ENCODE measurements at places on chromosomes 1 and 21. TPM values are rescaled to one million over a fixed set of nuclear protein-coding genes. Genes with fewer than 3 reads are reported as not detected.

DNA sequence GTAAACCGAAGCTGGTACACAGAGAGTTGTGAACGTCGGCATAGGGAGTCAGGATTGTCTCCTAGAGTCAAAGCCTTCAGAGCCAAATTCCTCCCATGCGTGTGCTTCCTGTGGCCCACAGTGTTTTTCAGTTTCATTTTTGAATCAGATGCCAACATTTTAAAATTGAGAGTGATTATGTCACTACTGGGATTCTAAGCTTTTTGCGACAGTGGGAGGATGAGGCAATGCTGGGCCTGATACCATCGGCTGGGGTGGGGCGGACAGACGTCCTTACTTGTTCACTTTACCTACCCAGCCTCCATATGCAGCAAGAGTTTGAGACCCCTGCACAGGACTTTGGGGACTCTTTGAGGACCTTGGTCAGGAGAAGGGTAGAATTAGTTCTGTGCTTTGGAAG lies 1.3 kb upstream of the KLHDC7A start:
- peak overlapping the region; percentile 85 for H3K27ac ChIP-seq
- no peaks in the 10 kb centered on the region for H3K36me3 ChIP-seq
- no peak for DNase-seq
- H3K4me1 ChIP-seq: peaks cover 37% of the 10 kb centered on the region

DNA sequence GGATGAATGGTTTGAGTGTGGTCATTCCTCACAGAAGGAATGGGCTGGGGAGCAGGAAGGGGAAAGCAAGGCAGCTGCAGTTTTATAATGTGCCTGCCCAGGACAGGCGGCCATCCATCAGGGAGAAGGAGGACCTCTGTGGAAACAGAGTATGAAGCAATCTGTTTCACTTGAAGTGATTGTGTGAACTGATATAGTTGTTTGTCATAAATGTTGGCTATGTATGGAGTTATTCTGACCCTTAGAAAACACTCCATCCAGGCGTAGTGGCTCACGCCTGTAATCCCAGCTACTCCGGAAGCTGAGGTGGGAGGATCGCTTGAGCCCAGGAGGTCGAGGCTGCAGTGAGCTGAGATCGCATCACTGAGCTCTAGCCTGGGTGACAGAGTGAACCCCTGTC lies 46.5 kb downstream of the NENF start:
- H3K4me1 ChIP-seq: peaks cover 8% of the 10 kb centered on the region
- H3K27me3 ChIP-seq: peaks cover 9% of the 10 kb centered on the region
- no peak for DNase-seq
- H3K4me3 ChIP-seq: no peak overlapping the region

DNA sequence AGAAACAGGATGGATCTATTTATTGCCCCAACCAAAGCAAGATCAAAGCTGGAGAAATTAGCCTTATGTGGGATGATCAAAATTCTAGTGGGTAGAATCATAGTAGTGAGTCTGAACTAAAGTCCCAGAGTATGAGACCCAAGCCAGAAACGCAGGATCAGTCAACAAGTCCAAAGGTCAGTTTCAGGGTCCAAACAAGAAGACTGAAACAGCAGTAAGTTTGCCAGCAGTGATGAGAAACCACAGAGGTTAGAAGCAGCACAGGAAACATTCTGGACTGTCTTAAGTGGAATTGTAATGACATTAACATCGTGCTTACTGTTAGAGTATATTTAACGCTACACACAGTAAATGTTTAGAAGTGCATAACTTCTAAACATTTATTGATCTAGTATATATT lies 251.0 kb downstream of the LRRIQ3 start:
- H3K4me3 ChIP-seq: no peak overlapping the region
- H3K27ac ChIP-seq: no peak overlapping the region
- H3K27me3 ChIP-seq: no peaks in the 10 kb centered on the region
- no peak for DNase-seq
- no peaks in the 10 kb centered on the region for H3K4me1 ChIP-seq
- H3K36me3 ChIP-seq: no peaks in the 10 kb centered on the region

The SELE gene
- 0.87 TPM for total RNA-seq

The DAB1 gene
- 1.3 TPM for total RNA-seq

DNA sequence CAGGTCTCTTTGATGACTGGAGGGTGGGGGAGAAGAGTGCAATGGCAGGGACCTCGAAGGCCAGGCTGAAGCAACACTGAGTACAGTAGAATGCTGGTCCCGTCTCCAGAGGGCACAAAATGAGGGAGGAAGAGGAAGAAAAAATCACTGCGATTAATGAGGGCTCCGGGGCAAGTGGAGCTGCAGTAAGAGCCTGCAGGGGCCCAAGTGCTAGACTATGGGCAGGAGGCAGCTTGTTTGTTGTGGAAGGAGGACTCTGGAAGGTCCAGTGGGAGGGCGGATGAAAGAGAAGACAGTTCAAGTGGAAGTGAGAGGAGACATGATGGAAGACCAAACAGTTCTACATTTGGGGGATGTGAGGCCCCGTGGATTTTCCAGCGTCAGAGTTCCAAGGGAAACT lies 17.4 kb downstream of the TMCC2 start:
- DNase-seq: no peak
- H3K27ac ChIP-seq: no peak overlapping the region
- H3K4me3 ChIP-seq: no peak overlapping the region

DNA sequence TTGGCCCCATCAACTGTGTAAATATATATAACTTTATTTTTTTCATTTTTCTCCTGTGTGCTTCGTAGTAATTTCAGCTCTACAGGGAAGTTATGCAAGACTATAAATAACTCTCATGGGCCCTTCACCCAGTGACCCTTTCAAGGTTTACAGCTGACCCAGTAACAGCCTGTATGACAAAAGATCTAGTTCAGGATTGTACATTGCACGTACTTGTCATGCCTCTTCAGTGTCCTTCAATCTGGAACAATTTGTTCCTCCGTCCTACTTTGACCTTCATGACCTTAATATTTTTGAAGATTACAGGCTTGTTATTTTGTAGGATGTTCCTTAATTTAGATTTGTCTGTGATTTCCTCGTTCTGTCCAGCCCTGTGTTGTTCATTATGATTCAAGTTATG lies 40.5 kb downstream of the BRINP2 start:
- no peaks in the 10 kb centered on the region for H3K36me3 ChIP-seq
- H3K27ac ChIP-seq: no peak overlapping the region
- peaks cover 15% of the 10 kb centered on the region for H3K4me1 ChIP-seq
- DNase-seq: no peak
- no peak overlapping the region for H3K4me3 ChIP-seq

DNA sequence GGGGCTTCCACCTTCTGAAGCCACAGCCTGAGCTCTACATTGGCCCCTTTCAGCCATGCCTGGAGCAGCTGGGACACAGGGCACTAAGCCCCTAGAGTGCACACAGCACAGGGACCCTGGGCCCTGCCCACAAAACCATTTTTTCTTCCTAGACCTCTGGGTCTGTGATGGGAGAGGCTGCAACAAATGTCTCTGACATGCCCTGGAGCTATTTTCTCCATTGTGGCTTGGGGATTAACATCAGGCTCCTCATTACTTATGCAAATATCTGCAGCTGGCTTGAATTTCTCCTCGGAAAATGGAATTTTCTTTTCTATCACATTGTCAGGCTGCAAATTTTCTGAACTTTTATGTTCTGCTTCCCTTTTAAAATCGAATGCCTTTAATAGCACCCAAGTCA lies 795.7 kb downstream of the LTN1 start:
- H3K27me3 ChIP-seq: no peaks in the 10 kb centered on the region
- no peak for DNase-seq
- H3K27ac ChIP-seq: no peak overlapping the region
- no peaks in the 10 kb centered on the region for H3K4me1 ChIP-seq
- H3K4me3 ChIP-seq: no peak overlapping the region

GRCh38 chr21:45595574-45596295 lies 47.8 kb upstream of the PCBP3 start:
- H3K27ac ChIP-seq: no peak overlapping the region
- H3K4me1 ChIP-seq: peaks cover 3% of the 10 kb centered on the region
- no peak overlapping the region for H3K4me3 ChIP-seq
- peaks cover 36% of the 10 kb centered on the region for H3K27me3 ChIP-seq
- H3K36me3 ChIP-seq: no peaks in the 10 kb centered on the region

The GLIS1 gene
- 0.45 TPM for total RNA-seq

The THBS3 gene
- 11.0 TPM for total RNA-seq

GRCh38 chr21:17371450-17371849 lies 141.4 kb upstream of the CXADR start:
- no peak for DNase-seq
- H3K27ac ChIP-seq: no peak overlapping the region
- H3K27me3 ChIP-seq: no peaks in the 10 kb centered on the region
- no peaks in the 10 kb centered on the region for H3K4me1 ChIP-seq

DNA sequence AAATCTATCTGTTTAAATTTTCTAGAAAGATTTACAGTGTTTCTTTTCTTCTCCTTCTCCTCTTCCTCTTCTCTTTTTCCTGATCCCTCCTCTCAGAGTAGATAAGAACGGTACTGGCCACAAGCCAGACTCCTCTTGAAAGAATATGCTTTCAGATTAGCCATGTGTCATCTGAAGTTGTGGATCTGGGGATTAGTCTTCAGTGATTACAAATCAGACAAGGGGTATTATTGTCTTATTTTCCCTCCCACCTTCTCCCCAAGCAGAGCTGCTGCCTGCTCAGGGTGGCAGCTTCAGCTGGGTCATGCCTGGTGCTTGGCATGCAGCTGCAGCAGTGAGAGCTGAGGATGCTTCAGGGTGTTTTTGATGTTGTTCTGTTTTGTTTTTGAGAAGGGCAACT lies 42.7 kb downstream of the SGIP1 start:
- peak; percentile 23 for DNase-seq
- no peak overlapping the region for H3K4me3 ChIP-seq
- H3K27me3 ChIP-seq: no peaks in the 10 kb centered on the region
- H3K36me3 ChIP-seq: no peaks in the 10 kb centered on the region

DNA sequence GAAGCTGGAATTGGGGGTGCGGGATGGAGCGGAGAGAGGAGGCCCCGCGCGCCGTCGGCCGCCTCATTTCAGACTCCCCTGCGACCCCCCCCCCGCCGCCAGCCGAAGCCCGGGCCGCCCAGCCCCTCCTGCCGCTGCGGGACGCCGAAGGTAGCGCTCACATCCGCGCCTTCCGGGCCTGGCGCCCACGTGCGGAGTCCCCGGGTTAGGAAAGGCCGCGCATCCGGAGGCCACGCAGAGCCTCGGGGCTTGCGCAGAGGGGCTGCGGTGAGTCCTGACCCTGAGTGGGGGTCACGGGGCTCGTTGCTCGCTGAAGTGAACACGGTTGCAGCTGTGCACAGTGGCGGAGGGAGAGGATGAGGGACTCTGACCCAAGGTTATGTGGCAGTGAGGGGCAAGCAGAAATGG lies 552 bp upstream of the ZNF496 start:
- peaks cover 24% of the 10 kb centered on the region for H3K36me3 ChIP-seq
- H3K27me3 ChIP-seq: no peaks in the 10 kb centered on the region
- DNase-seq: peak; percentile 84
- peaks cover 20% of the 10 kb centered on the region for H3K4me1 ChIP-seq

The HFM1 gene
- total RNA-seq: 16.5 TPM

The HSPB7 gene
- 32.1 TPM for total RNA-seq

The COL8A2 gene
- 19.2 TPM for total RNA-seq

GRCh38 chr1:233393926-233394680 lies 66.6 kb downstream of the MAP3K21 start:
- H3K27ac ChIP-seq: no peak overlapping the region
- H3K36me3 ChIP-seq: no peaks in the 10 kb centered on the region
- no peaks in the 10 kb centered on the region for H3K27me3 ChIP-seq
- no peak overlapping the region for H3K4me3 ChIP-seq
- DNase-seq: no peak

The WDR64 gene
- not detected for total RNA-seq

The STUM gene
- total RNA-seq: under 0.01 TPM

DNA sequence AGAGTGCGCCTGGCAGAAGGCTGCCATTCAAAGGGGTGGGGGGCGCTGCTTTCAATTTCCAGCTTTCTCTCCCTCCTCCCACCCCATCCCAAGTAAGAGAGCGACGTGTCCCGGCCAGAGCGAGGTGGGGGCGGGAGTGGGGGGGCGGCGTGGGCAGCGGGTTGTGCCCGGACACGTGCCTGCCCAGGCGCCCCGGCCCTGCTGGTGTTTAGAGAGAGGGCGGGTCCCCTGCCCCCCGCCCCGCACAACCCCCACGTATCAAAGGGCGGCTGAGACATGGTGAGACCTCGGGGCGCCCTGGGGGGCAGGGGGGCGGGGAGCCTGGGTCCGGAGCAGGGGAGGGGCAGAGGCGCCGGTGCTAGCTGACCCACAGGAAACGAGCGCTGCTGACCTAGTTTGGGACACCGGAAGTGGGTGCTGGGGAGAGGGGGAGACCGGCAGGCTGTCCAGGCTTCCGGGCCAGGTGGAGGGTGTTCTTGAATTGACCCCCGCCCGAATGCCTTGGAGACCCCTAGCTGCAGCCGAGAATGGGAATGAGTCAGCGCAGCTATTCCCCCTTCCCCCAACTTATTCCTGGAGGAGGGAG lies 1.3 kb downstream of the ZBTB7B start:
- H3K4me1 ChIP-seq: peaks cover 70% of the 10 kb centered on the region
- peak overlapping the region; percentile 100 for H3K27ac ChIP-seq
- H3K27me3 ChIP-seq: no peaks in the 10 kb centered on the region
- peak; percentile 83 for DNase-seq
- H3K4me3 ChIP-seq: peak overlapping the region; percentile 78

- H3K36me3 ChIP-seq: no peaks in the 10 kb centered on the region
- no peaks in the 10 kb centered on the region for H3K27me3 ChIP-seq
- no peak overlapping the region for H3K27ac ChIP-seq
- DNase-seq: peak; percentile 44
- H3K4me3 ChIP-seq: no peak overlapping the region
These were observed 169.2 kb downstream of the ZNF281 start for GRCh38 chr1:200240656-200241055.

The ZNF683 gene
- total RNA-seq: not detected

DNA sequence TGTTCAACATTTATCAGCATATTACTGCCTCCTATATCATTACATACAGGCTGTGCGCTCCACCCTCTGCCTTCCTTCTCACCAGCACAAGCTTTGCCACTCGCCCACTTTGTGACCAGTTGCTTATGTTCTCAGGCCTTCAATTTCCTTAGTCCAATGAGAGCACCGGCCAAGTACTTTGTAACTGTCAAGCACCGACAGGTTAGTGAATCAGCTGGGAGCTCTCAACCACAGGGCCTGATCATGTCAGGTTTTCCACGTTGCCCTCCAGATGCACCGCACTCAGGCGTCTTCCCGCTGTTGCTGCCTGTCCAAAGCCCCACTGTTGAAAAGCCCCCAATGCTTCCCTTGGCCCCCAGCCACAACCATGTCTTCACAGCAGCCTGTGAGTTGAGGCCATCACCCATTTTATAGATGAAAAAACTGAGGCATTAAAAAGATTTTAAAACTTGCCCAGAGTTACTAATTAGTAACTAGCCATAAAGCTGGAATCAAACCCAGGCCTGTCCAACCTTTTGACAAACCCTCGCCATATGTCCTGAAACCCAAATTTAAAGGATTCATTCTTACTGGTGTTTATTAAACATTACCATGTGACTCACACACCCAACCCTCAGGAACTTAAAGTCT lies 3.4 kb upstream of the KCNN3 start:
- no peak for DNase-seq
- no peak overlapping the region for H3K4me3 ChIP-seq
- H3K27me3 ChIP-seq: peaks cover 18% of the 10 kb centered on the region
- H3K4me1 ChIP-seq: peaks cover 22% of the 10 kb centered on the region
- no peak overlapping the region for H3K27ac ChIP-seq

GRCh38 chr21:39029086-39029755 lies 154.0 kb downstream of the PSMG1 start:
- H3K4me1 ChIP-seq: peaks cover 11% of the 10 kb centered on the region
- H3K27me3 ChIP-seq: no peaks in the 10 kb centered on the region
- no peak overlapping the region for H3K4me3 ChIP-seq
- DNase-seq: no peak
- peak overlapping the region; percentile 35 for H3K27ac ChIP-seq
